ENCODE measurements at places on chromosomes 6 and 20. TPM values are rescaled to one million over a fixed set of nuclear protein-coding genes. Genes with fewer than 3 reads are reported as not detected.

Gene FOXA2
- not detected for total RNA-seq

Gene ABCF1
- total RNA-seq: 44.5 TPM

Gene TRIM10
- total RNA-seq: not detected

Gene THBD
- total RNA-seq: not detected

DNA sequence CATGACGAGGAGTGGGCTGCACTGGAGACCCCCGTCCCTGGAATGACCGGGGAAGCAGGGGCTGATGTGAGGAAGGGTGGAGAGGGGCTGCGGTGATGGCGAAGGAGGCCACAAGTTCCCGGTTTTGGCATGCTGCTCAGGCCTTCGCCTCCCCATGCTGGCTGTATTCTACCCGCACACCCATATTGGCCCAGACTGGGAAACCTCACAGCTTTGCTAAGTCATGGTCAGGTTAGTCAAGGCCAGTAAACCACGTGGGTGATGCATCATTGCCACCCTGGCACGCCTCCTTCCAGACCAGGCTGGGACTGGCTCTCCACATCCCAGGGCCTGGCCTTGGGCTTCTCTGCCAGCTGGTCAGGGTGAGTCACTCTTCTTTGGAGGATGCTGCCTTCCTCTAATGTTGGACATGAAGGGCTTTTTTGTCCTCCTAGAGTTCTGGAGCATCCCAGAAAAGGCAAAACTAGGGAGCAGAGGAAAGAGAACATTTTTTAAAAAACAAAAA is 53.8 kb downstream of the PCNA start:
- DNase-seq: peak; percentile 95

GRCh38 chr6:85749236-85749635 is 106.5 kb upstream of the SYNCRIP start:
- DNase-seq: no peak

GRCh38 chr6:163459536-163459935 is 45.0 kb downstream of the QKI start:
- no peak for DNase-seq

DNA sequence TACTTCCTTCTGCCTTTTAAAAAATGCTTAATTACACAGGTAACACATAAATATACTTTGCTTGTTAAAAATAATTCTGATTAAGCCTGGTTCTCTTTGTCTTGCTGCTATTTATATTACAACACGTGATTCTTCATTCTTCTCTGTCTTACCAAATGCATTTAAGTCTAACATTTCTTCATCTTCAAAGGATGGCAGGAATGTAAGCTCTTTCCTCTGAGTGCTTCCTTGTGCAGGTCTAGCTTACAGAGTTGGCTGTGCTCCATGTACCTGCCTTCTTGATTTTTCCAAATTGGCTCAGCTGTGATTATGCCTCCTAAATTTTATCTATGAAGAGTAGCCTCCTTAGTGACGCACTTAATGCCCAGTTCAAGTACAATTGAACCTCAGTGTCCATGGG is 44.4 kb downstream of the RNF144B start:
- no peak for DNase-seq

DNA sequence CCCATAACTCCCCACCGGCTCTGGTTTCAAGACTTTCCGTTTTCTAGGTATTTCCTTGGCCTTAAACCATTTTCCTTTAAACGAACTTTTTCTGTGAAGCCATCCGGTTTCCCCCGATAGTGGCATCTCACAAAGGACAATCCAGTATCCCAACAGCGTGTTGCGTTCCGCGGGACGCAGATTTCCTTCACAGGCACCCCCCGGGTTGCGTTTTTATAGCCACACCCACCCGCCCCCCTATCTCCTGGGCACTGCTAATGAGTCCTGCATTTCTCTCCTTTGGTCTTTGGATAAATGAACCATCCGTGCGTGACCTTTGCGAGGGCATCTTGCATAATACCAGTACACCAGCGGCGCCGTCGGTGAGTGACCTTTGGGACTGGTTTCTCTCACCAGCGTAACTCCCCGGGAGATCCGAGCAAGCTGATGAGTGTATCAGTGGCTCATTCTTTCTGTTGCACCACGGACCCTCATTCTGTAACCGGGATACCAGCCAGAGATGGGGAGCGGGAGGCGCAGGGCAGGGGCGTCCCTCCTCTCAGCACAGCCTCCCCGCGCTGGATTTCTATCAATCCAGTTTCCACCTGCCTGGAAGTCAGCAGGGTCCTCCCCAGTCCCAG is 586 bp upstream of the NQO2 start:
- no peak for DNase-seq

GRCh38 chr6:73062837-73063236 is 162.5 kb downstream of the KHDC1L start:
- DNase-seq: peak; percentile 43

DNA sequence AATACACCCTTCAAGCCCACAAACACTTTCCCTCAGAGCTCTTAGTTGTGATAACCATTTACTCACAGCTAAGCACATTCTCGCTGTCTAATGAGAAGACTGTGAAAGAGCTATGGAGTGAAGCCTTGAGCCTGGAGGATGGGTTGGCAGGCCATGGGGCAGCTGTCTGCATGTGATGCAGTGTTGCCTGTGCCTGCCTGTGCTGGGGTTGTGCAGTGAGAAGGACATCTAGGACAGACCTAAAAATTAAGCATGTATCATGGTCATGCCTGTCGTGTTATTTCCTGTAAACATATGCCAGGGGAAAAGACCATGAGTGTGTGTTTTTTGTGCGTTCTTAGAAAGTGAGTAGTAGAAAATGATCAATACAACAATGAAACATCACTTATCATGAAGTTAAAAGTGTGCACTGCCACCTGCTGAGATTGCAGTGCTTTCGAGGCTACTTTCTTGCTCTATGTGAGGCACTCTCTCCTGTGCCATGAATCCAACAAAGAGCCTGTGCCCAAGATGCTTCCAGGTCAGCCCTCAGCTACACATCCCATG is 8.1 kb upstream of the ZC3H12D start:
- DNase-seq: no peak

DNA sequence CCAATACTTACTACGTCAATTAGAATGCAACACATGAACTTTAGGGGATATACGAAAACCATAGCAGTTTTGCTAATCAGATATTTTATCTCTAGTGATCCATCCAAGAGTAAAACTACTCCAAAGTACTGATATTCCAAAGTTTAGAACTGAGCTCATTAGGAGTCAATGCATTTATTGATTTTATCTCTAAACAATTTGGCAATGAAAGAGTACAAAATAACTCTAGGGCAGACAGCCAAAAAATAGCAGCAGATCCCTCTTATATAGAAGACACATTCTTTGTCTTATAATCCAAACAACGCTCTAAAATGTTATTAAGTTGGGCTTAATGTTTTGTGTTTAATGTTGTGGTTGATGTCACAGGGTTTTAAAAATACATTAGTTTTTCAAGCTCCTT is 923.9 kb upstream of the MAN1A1 start:
- no peak for DNase-seq

DNA sequence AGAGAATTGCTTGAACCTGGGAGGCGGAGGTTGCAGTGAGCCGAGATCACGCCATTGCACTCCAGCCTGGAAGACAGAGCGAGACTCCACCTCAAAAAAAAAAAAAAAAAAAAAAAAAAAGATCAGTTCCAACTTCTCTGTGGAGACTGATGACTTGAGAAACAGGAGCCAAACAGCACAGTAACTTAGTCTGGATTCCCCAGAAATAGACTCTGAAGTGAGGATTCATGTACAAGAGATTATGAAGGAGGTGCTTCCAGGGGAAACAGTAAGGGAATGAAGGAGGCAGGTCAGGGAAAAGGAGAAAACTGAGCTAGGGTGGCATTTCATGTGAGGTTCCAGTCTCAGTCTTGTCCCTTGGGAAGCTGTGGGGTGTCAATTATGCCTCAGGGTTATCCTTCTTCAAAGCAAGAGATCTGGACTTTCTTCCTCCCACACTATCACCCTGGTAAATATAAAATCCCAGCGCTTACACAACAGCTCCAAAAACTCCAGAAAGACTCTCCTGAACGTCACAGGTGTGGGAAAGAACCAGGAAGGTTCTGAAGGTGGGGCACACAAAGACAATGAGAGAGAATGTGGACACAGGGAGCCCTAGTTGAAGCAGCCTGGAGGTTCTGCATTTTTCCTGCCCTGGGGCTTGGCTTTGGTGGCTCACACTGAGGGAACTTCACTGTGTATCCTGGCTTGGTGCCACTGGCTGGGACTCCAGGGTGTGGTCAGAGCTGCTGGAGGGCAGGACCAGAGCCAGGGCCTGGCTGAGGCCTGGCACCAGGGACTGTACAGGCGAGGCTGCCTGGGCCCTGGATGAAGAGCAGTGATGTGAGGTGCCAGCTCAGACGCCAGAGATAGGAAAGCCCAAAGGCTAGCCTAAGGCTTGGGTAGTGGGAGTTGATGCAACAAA is 46.8 kb downstream of the PCNA start:
- peak; percentile 72 for DNase-seq

- no peak for DNase-seq
Measured at GRCh38 chr6:15077961-15078360, 167.9 kb upstream of the JARID2 start.

GRCh38 chr6:134757911-134758361 is 192.0 kb downstream of the ALDH8A1 start:
- no peak for DNase-seq

DNA sequence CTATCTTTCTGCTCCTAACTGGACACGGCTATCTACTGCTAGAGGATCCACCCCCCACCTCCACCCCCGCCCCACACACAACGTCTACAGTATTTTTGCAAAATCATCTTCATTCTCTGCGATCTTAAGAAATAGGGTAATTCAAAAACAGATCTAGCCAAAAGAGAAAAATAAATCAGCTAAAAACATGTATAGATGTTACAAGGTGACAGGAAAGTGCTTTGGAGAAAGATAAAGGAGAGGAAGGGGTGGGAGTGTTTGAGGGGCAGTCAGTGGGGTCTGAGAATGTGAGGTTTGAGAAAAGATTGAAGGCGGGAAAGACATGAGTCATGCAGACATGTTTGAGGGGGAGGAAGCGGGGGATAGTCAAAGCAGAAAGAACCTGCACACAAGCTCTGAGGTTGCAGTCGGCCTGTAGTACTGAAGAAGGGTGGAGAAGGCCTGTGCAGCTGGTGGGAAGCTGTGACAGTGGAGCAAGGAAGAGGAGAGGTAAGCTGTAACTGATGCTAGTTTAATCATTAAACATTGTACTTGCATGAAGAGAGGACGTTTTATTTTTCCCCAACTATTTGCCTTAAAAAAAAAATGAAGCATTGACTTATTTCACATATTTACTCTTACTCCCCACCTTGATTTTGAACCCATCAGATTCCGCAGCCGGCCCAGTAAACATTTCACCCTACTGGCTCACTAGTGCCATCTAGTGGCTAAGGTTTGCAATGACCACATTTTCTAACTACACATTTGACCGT is 332.6 kb downstream of the ADGRB3 start:
- peak; percentile 70 for DNase-seq

DNA sequence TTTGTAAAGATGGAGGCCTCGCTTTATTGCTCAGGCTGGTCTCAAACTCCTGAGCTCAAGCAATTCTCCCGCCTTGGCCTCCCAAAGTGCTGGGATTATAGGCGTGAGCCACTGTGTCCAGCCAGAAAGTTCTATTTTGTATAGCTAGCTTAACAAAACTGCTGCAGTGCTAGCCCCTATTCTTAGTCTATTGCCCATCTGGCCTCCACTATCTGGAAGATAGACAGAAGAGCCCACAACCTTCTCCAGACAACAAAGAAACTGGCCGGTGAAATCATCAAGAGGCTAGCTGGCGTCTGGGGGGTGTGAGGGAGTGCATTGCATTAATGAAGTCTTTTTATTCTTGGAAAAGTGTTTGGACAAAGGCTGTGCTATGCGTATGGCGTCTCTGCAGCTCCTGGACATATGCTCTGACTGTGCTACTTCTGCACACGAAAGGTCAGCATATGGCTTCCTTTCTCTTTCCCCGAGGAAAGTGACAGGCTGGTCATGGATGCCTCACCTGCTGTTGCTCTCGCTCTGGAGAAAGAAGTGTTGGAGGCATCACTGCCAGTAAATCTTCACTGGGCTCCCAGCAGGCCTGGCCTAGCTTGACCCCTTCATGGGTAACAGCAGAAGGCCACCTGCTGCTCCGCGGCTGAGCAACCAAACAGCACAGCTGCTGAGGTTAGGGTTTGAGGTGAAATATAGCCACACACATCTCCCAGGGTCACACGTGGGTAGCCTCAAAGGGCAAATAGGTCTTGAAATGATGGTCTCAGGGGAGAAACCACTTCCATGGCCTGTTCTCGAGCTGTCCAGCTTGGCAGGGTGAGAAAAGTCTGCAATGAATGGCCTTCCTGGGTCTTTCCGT is 95.1 kb upstream of the IYD start:
- DNase-seq: no peak

GRCh38 chr6:6893701-6894100 is 214.1 kb upstream of the RREB1 start:
- DNase-seq: no peak

GRCh38 chr6:47103931-47104330 is 61.8 kb upstream of the ADGRF1 start:
- no peak for DNase-seq
